Activated CD8-positive, alpha-beta memory T cell treated with anti-CD3 and anti-CD28 coated beads for 1 hour (primary cell): ENCODE measurements at places on chromosomes 1 and 21.

GRCh38 chr1:83619170-83619896 is 379.6 kb downstream of the TTLL7 start:
- no peak for DNase-seq

DNA sequence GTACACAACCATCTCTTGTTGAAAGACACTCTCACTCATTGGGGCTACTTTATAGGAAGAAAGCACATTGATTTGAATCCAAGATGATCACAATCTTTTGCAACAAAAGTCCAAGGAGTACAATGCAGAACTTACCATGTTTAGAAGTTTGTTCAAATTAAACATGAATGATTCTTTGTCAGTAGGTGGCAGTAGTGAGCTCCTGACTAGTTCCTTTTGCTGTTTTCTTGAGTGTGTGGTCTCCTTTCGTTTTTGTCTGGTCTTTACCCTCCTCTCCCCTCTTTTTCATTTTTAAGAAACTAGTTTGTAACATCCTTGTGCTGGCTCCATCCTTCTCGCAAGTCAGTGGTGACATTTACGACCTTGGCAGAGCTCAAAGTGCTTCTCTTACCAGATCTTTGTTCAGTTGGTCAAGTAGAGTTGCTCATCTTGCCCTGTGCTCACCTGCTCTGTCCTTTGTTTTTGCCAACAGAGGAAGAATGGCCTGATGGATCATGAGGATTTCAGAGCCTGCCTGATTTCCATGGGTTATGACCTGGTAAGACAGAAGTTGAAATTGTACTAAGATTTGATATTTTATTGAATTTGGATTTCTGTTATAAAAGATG is 35.7 kb upstream of the MTR start:
- DNase-seq: no peak

GRCh38 chr1:219092206-219092605 is 81.5 kb upstream of the LYPLAL1 start:
- DNase-seq: no peak

- DNase-seq: no peak
Observed at GRCh38 chr1:199410462-199410861, 617.0 kb upstream of the NR5A2 start.

DNA sequence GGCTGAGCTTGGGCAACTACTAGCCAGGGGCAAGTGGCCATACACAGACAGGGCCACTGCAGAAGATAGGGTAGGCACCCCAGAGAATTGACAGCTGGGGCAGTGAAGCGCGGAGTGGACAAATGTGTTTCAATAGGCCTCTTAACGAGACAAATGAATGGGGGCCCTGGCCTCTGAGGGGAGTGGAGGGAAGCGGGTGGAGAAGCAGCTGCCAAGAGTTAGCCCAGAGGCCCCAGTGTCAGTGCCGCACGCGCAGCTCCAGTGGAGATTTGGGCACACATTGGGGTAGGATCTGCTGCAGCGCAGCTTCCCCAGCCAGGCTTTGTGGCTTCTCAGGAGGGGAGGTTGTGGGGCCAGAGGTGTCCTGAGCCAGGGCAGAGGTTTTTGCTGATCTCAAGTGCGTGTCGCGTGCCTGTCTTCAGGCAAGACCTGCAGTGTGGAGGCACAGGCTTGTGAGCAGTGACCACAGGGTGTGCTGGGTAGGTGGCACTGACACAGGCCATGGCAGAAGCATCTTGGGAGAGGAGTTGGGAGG is 16.9 kb downstream of the PTPRF start:
- no peak for DNase-seq

GRCh38 chr21:43904331-43904781 is 39.3 kb downstream of the AGPAT3 start:
- DNase-seq: no peak

DNA sequence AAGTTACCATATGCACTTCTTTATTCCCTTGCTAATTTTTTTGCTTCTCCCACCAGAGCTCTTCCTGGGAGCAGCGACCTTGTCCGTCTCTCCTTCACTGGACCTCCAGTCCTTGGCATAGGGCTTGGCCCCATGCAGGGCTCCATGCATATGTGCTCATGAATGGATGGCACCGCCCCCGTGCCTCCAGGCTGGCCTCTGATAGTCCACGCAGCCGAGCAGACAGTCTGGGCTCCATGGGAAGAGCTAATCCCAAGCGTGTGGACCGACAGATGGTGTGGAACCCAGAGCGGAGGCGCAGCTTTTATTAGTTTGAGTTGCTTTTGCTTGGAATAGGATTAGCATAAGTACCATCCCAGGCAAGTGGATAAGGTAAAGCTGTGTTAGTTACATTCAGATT is 41.8 kb downstream of the CDCP2 start:
- DNase-seq: no peak

- no peak for DNase-seq
Observed at GRCh38 chr1:101820071-101820470, 176.7 kb downstream of the OLFM3 start.

DNA sequence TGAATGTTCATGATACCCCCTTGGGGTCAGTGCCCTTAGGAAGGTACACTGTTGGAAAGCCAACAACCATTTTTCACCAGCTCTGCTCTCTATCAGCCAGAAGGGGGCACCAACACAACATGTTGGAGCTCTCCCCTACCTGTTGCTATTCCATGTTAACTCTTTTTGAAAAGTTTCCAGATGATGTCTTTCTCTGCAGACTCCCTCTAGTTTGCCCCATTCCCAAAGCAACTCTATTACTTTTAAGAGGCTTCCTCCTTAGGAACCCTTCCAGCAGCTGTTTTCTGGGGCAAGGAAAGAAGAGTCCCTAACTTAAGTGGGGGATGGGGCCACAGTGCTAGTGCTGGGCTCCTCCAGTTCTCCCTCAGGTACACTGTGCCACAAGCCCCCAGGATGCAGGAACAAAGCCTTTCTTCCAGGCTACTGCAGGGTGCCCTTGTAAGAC is 22.9 kb upstream of the NDC1 start:
- peak; percentile 17 for DNase-seq

DNA sequence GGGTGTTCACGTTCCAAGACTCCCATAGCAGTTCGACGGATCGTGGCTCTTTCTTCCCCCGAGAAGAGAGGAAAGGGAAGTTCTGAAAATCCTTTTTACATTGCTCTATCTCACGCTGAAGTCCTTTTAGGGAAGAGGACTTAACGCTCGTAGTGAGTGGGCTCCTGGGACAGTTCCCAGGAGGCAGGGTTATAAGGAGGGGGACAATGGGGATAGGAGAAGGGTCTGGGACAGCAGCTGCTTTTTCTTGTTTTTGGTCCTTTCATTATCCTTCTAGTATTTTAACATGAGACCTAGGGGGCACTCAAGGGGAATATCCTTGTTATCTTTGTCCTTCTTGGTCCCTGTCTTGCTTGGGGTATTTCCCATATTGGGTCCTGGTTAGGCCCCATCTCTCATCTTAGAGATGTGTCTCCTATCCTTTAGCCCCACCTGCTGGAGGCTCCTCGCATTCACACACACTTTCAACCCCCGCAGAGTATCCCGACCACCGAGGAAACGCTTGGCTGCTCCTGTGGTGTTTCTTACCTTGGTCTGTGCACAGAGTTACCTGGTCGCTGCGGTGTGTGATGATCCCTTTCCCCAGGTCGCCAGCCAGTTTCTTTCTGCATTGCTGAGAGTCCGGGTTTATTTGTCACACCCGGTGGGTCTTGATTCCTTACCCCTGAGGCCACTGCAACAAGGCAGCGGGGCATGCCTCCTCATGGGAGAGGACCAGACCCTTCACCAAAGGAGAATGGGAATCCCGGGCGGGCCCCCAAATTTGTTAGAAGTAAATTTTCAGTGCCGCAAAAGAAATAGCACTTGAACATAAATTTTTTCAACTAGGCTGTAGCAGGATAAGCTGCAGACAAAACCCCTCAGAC is 29.7 kb downstream of the SCCPDH start:
- DNase-seq: peak; percentile 25

DNA sequence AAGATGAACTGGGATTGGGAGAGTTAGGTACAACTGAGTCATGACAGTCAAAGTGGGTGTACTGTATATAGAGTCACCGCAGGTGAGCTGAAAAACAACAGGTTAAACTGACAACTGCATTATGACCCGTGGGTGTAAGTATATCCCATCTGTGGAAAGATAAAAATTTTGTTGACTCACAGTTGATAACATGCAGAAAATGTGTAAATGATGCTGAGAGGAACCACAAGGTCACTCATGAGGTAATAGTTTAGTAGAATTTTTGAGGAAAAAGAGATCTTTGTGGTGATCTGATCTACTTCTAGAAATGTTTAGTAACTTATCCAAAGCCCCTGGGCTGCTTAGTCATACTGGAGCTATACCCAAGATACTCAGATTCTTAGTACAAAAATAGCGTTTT is 838 bp downstream of the OR2C3 start:
- no peak for DNase-seq

DNA sequence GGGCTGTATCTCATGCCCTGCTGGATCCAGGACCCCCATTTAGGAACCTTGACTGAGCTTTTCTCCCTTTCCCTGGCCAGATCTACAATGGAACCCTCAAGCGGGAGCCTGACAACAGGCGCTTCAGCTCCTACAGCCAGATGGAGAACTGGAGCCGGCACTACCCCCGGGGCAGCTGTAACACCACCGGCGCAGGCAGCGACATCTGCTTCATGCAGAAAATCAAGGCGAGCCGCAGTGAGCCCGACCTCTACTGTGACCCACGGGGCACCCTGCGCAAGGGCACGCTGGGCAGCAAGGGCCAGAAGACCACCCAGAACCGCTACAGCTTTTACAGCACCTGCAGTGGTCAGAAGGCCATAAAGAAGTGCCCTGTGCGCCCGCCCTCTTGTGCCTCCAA is 29.8 kb downstream of the PKP1 start:
- no peak for DNase-seq

DNA sequence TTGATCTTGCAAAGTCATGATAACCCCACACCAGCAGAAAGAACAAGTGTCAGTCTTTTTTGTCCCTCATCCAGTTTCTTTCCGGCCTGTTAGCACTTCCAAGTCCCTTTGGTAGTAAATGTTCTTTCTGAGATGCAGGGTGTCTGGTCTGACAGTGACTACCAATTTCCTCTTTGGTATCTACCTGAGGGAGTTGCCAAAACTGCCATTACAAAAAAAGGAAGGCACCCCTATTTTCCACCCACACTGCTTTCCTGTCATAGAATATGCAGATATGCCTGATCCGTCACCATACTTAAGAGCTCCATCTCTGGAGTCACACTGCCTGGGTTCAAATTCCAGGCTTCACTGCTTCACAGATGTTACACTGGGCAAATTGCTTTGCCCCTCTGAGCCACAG is 72.4 kb downstream of the ZNF281 start:
- DNase-seq: no peak

GRCh38 chr21:43317959-43318358 is 109.0 kb downstream of the SIK1 start:
- DNase-seq: no peak

DNA sequence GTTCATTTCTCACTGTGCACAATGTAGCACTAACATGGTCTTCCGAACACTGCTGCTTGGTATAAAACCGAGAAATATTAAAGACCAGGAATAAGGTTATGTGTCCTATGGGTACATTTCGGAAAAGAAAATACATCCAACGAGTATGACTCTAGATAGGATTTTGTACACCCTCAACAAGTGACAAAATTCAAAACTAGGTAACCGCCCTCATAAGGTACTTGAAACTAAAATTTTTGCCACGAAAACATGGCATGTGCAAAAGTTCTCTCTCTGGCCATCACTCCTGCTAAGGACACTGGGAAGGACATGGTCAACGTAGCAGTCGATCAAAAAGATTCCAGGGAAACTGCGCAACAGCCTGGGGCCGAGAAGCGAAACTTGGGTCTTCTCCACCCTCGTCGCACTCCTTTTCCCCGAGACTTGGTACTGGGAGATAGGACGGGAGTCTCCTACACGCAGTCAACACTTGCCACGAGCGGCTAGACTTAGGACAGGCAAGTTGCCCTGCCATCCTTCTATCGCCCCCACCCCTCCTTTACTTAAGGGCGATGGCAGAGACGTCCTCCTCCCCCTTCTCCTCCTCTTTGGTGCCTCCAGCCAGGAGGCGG is 338 bp upstream of the TOR1AIP1 start:
- no peak for DNase-seq

GRCh38 chr1:55277377-55278130 is 62.4 kb upstream of the USP24 start:
- peak; percentile 61 for DNase-seq

GRCh38 chr1:6408023-6408422 is 11.7 kb downstream of the HES2 start:
- no peak for DNase-seq

GRCh38 chr1:235931171-235931738 is 64.5 kb upstream of the LYST start:
- no peak for DNase-seq

- DNase-seq: no peak
Observed at GRCh38 chr1:54267815-54268761, 68.1 kb downstream of the MRPL37 start.

GRCh38 chr1:33727310-33727709 is 136.6 kb upstream of the HMGB4 start:
- no peak for DNase-seq

- no peak for DNase-seq
Observed at GRCh38 chr1:231919239-231919885, 292.8 kb downstream of the DISC1 start.

GRCh38 chr1:11668516-11668915 is 4.5 kb downstream of the FBXO6 start:
- DNase-seq: no peak

GRCh38 chr1:81937791-81938450 is 137.2 kb downstream of the ADGRL2 start:
- DNase-seq: no peak

DNA sequence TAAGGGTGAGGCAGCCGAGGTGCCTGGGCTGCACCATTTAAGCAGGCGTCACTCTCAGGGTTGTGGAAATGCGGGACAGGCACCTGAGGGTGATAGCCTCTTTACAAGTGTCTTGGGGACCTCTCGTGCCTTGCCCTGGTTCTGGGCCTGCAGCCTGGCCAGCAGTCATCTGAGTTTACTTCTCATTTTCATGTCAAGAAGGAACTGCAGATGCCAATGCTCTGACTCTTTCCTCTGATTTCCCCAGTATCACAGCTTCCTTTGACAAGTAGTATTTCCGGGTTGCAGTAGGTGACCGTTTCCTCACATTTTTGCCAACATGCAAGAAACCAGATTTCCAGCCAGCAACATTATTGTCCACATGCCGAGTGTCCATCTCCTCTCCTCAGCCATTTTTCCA is 286.9 kb downstream of the DISC1 start:
- no peak for DNase-seq

DNA sequence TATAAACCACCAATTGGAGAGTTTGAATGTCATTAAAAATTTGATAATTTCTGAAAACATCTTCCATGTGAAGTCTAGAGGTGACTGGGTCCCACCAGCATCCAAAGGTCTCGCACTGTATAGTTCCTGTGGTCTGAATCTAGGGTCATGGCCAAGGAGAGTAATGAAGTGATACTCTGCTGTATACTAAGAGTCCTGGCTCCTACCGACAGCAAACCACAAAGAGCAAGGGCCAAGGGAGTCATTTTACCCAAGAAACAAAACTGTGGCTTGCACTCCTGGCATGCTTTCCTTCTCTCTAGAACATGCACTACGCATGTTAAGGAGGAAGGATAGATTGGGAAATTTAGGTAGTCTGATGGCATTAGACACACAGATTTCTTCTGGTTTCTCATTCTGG is 115.6 kb downstream of the BRINP2 start:
- no peak for DNase-seq

- DNase-seq: no peak
Observed at GRCh38 chr1:96538111-96538641, 183.4 kb upstream of the PTBP2 start.

- DNase-seq: no peak
Observed at GRCh38 chr1:89464008-89464407, 60.6 kb upstream of the LRRC8B start.

GRCh38 chr1:31488528-31488927 is 75.5 kb downstream of the SERINC2 start:
- no peak for DNase-seq

- no peak for DNase-seq
Observed at GRCh38 chr1:54460861-54461387, 54.7 kb upstream of the SSBP3 start.

GRCh38 chr1:94302497-94302896 is 65.1 kb upstream of the ARHGAP29 start:
- no peak for DNase-seq
